ENCODE measurements at places on chromosomes 2 and 18. TPM values are rescaled to one million over a fixed set of nuclear protein-coding genes. Genes with fewer than 3 reads are reported as not detected.

- peak; percentile 89 for DNase-seq
These were observed at the start of gene PXDN for GRCh38 chr2:1744446-1745170. TSS of gene PXDN (minus strand) at chr2:1744515. CDS start at chr2:1744455, 60 bp downstream.

Gene FOXD4L1
- not detected for total RNA-seq

Gene GKN2
- total RNA-seq = not detected

Gene DSG1
- total RNA-seq = not detected

Gene HOXD1
- not detected for total RNA-seq

- peak; percentile 95 for DNase-seq
These were observed 14.3 kb upstream of the TMEM185B start for GRCh38 chr2:120237491-120237902.

GRCh38 chr2:135818937-135819610, 17.9 kb downstream of the LCT start:
- DNase-seq = peak; percentile 57

Gene TNFRSF11A
- total RNA-seq = 7.0 TPM

Gene SNRPD1
- 10.1 TPM for total RNA-seq

DNA sequence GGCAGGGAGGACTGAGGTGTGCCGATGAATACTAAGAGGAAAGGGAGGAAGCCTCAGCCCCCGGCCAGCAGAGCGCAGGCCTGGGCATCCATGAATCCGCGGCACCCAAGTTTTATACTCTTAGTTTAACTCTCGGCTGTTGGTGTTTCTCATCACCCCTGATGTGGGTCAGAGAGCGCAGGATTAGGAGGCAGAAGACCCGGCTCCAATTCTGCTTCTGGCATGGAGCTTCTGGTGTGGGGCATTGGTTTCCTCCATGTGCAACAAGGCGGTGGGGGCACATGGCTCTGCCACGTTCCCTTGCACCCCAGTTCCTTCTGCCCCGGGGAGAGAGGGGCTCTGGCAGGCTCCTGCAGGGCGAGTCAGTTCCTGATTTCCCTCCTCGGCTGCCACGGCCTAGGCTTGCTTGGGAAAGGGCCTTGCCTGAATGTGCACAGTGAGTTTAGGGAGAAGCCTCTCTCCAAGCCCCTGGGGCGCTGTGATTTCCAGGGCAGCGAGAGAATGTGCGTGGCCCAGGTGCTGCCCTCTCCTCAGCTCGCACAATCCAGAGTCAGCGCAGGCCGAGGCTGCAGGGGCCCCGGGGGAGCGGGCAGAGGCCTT, 36.2 kb upstream of the DNMT3A start:
- no peak for DNase-seq
